ENCODE measurements at places on chromosomes 4 and X.

GRCh38 chrX:130869239-130869638 lies 33.8 kb downstream of the ENOX2 start:
- DNase-seq: no peak

DNA sequence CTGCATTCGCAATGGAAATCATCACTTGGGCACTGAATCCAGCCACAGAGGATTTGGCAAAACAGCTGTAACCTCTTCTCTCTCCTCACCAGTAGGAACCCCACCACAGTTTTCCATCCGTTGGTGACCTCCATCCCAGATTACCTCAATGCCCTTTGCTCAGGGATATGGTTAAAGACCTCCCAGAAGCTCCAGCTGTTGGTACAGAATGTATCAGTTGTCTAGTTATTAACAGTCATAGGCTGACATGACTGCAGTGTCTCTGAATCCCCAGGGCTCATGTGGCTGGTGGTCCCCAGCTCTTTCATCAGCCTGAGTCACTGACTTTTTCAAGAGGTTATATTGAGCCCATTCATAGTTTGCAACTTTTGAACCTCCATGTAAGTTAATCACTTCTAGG lies 189.8 kb upstream of the HHIP start:
- DNase-seq: no peak

DNA sequence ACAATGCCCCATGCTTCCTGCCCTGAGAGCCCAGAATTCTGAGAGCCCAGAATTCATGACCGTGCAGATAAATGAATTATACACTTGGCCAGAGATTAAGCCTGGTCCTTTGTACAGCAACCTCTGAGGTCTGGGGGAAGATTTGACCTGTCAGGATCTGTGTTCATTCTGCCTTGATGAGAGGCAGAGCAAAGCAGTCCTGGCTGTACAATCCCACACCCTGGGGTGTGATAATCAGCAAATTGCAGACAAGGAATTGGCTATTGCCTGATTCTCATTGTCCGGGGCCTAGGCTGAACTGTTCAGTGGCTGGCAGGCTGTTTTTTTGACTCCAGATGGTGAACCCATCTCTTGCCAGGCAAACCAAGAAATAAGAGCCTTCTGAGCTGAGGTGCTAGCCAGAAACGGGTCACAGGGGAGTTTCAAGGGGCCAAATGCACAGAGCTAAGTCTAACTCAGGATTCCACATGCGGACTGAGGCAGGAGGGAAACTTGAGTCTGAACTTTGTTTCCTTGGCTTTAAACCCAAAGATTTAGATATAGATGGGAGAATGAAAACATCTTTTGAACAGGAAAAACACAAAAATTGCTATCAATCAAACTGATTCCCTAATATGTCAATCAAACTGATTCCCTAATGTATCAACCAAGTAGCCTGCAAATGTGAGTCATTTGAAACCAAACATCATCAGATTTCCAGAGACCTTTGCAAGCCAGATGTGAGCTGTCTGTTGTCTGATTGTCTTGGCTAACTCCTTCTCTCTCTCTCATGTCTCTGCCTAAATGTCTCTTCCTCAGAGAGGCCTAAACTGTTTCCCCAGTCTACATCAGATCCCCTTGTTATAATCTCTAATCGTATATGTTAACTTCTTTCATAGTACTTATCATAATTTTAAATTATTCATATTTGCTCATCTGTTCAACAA lies 159.3 kb downstream of the ATG4A start:
- no peak for DNase-seq

GRCh38 chr4:40238008-40238699 lies 41.3 kb downstream of the RHOH start:
- no peak for DNase-seq

- no peak for DNase-seq
Observed at GRCh38 chr4:24511371-24512063, 72.8 kb downstream of the DHX15 start.

GRCh38 chr4:70915874-70916559 lies 13.8 kb downstream of the MOB1B start:
- DNase-seq: no peak

- no peak for DNase-seq
Observed at GRCh38 chr4:107999932-108000539, 10.3 kb downstream of the HADH start.

DNA sequence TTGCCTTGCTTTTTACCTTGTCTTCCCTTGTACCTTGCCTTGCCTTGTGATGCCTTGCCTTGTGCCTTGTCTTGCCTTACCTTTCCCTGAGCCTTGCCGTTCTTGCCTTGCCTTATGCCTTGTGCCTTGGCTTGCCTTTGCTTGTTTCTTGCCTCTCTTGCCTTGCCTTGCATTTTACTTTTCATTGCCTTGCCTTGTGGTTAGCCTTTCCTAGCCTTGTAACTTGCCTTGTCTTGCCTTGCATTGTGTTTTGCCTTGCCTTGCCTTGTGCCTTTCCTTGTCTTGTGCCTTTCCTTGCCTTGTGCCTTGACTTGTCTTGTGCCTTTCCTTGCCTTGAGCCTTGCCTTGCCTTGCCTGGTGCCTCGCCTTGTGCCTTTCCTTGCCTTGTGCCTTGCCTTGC lies 84.6 kb downstream of the TAB3 start:
- DNase-seq: no peak

- no peak for DNase-seq
Observed at GRCh38 chr4:154125340-154125739, 336.5 kb upstream of the SFRP2 start.
